ENCODE measurements at places on chromosomes 3 and 15.

DNA sequence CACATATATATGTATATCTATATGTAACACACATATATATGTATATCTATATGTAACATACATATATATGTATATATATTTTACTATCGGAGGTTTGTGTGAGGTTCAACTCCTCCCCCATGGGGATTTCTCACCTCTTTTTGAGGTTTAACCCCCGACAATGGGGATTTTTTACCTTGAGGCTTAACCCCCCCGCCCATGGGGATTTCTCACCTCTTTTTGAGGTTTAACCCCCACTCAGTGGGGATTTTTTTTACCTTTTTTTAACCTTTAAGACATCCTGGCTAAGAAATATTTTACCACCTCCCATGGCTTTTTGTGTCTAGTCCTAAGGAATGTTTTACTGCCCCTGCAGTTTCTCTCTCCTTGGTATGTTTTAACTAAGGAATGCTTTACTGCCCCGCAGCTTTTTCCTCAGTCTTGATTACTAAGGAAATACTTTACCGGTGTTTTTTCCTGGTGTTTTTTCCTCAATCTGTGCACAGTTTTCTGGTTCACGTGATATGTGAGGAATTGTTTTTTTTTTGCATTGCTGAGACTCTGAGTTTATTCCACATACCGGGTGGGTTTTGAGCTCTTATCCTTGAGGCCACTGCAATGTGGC is 185.2 kb downstream of the KLF13 start:
- no peak for DNase-seq

DNA sequence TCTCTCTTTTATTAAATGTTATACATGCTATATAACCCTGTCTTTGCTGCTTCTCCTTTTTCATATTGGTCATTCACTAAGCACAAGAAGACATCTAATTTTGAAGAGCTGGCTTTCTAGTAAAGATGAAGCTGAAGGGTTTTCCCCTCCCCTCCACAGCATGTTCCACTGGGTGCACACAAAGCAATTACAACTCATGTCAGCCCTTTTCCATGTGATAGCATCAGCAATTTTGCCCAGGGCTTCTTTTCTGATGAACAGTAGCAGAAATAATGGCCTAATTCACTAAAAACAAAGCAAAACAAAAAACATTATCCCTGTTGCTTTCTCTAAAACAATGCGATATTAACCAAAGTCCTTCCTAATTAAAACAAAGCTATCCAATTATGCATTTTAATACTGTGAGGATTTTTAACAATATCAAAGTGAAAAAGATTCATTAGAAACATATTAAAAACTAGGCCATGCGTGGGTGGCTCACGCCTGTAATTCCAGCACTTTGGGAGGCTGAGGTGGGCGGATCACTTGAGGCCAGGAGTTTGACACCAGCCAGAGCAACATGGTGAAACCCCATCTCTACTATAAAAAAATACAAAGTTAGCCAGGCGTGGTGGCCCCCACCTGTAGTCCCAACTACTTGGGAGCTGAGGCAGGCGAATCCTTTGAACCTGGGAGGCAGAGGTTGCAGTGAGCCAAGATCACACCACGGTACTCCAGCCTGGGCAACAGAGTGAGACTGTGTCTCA is 12.2 kb upstream of the PIK3R4 start:
- no peak for DNase-seq

- DNase-seq = no peak
These were observed 127.9 kb downstream of the MITF start for GRCh38 chr3:69866988-69867720.

DNA sequence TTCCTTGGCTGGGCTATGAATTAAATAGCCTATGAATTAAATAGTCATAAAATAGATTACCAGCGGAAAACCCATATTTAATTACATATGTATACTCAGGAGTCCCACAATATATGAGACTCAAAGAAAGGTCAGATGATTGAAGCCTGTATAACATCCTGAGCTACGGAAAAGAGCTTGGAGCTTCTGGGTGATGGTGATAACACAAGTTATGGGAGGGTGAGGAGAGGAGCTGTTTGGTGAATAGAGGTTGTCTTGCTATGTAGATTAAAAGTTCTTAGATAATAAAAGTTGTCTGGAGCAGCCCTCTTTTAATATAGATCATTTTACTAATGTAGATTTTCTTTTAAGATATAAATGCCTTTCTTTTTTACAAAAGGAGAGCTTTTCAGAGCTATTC is 1.8 kb downstream of the PML start:
- DNase-seq = no peak

DNA sequence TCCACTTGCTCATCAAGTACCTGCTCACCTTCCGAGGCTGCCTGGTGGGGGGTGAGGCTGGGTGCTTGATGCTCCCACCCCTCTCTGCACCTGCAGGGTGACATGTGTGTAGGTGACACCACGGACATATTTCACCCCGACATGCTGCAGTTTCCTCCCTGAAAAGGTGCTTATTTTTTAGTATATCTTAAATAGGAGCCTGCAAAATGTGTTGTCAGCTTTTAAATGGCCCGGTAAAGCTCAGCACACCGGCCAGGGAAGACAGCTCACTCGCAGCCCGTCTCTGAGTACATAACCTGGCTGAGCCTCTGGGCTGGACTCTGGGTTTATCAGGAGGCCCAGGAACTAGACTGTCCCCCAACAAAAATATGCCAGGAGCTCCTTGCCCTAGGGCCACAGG is 89.3 kb upstream of the LINGO1 start:
- no peak for DNase-seq

GRCh38 chr3:45553469-45553974 is 41.0 kb upstream of the LIMD1 start:
- DNase-seq = no peak

- no peak for DNase-seq
These were observed 135.4 kb downstream of the SYNPR start for GRCh38 chr3:63413523-63413922.

DNA sequence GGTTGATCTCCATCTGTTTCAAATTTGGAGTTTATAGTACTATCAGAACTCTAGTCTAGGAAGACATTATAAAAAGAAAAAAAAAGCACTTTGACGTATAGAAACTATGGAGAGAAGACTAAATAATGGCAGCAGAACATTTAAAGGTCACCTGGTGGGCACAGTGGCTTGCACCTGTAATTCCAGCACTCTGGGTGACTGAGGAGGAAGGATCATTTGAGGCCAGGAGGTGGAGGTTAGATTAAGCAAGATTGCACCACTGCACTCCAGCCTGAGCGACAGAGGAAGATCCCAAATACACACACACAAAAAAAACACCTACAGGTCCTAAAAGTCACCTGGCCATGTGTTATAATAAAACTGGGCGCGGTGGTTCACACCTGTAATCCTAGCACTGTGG is 13.8 kb downstream of the SIN3A start:
- DNase-seq = no peak

GRCh38 chr3:12141350-12141749 is 17.4 kb downstream of the TIMP4 start:
- DNase-seq = no peak

DNA sequence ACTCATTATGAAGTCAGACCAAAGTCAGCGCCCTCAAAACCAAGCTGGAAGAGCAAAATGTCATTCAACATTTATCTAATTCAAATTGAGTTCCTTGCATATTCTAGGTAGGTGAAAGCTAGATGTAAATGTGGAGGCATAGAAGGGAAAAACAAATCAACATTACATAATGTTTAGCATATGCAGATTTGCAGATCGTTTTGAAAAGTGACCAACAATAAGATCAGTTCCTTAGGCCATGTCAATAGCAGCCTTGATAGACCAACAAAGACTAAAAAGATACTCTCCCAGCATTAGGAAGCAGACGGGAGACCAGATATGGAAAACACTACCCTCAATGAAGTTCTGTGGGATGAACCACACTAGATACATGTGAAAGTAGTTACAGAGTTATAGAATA is 83.0 kb downstream of the PLD1 start:
- no peak for DNase-seq

- no peak for DNase-seq
These were observed 29.3 kb upstream of the SLCO3A1 start for GRCh38 chr15:91824256-91824655.

- no peak for DNase-seq
These were observed 10.8 kb downstream of the CRTAP start for GRCh38 chr3:33124638-33125037.

GRCh38 chr3:114178770-114179368 is at the start of gene DRD3:
Gene DRD3 (minus strand): TSS chr3:114179052. CDS start chr3:114171992, 7,060 bp downstream.
- DNase-seq = no peak

- DNase-seq = no peak
These were observed 6.7 kb downstream of the P2RY12 start for GRCh38 chr3:151377768-151378385.

DNA sequence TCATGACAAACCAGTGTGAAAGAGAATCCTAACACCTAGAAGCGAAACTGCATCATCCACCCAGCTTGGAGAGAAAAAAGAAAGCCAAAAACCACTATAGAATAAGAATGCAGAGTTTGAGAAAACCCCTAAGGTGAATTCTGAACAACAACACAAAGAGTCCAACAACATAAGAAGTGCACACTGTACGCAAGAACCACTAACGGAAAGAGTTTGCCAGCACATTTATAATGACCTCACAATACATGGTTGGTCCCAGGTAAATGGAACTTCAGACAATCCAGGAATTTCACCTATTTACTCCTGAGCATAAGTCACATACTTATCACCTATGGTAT is 128.3 kb upstream of the BHLHE40 start:
- DNase-seq = no peak

DNA sequence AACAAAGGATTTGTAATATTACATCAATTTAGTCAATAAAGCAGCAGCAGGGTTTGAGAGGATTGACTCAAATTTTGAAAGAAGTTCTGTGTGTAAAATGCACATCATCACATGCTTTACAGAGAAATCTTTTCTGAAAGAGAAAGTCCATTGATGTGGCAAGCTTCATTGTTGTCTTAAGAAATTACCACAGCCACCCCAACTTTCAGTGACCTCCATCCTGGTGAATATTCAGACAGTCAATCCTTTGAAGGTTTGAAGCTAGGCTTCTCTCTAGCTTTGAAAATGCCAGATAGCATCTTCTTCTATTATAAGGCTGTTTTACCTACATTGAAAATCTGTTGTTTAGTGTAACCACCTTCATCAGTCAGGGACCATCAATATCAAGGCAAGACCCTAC is 51.8 kb upstream of the SETMAR start:
- DNase-seq = no peak

DNA sequence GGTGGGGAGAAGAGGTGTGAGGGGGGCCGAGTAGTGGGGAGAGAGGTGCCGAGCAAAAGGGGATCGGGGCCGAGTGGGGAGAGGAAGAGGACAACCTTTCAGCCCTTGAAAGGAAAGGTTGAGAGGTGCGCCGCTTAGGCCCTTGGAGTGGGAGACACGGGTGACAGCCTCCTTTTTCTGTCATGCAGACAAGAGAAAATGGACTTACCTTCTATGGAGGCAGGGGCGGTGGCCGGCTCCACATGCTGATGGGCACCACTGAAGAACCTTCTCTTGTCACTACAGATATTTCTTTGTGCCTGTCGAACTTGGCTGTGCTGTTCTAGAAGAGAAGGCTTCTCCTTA is 421 bp downstream of the KLHL18 start:
- DNase-seq = peak; percentile 47

DNA sequence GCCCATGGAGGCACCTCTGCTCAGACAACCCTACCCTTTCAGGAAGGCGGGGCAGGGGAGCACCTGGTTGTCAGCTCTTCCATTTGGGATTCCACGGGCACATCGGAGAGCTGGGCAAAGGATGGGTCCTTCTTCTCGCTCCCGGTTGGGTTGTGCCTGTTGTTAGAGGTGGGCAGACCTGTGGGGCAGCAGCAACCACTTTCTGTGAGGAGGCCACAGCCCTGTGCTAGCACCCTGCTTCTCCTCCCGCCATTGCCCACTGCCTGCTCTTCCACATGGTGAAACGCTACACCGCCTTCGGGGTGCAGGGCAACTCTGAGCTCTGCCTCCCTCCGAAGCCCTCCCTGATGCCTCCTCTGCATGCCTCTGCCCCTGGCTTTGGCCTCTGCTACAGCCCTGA is 7.0 kb upstream of the HHATL start:
- peak; percentile 28 for DNase-seq

- no peak for DNase-seq
These were observed 712.4 kb upstream of the UBE2E2 start for GRCh38 chr3:22490747-22491146.

GRCh38 chr15:73844356-73844755 is 29.0 kb upstream of the TBC1D21 start:
- no peak for DNase-seq

DNA sequence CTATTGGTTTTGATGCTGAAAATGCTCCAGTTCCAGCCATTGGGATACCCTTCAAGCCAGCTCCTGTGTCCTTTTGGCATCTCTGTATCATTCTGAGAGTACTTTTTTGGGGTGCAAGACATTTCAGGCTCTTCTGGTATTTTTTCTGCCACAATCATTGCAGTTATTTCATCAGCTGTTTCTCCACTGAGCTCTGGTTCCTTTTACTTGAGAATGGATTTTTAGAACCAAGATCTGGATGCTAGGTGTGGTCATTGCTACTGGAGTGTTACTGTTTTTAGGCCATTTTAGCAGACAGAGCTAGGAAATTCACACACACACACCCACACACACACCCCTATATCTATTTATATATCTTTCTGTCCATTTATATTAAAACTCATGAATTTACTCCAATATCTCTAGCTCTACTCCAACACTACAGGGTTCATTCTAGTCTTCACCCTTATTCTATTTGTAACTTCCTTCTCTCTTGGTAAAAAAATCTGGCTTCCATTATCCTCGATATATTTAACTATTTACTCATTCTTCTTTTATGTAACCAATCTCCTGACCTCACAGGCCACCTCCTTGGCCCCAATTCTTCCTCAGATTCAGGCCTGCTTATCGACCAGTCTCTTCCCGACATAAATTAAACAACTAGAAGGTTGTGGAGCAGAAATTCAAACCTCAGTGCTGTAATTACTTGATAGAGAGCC is 17.0 kb downstream of the SLC35G2 start:
- DNase-seq = no peak

DNA sequence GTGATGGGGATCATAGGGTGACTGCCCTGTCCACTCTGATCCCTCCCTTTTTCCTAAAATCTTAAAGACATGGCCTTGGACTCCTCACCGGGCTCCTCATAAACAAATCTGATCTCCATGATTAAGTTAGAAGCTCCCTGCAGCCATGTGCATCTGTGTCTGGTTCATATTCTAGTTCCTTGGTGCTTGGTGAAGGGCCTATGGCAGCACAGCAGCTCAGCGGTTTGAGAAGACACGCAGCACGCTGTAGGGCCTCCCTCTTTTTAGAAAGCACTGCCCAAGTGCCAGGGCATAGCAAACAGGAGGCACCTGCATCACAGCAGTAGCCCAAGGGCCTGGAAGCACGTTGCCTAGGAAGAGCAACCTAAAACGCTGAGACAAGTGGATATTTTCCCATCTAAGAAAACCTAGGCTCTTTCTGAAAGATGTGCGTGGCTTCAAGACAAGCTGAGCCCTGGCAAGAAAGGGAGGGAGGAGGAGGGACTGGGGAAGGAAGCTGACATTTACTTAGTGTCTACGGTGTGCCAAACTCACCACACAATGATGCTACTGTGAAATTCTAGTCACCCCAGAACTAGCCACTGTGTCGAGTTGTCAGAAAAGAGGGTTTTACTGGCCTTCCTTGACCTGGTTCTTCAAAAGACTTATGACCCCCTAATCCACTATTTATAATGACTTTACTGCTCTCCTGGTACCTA is 14.9 kb upstream of the ULK3 start:
- no peak for DNase-seq
